ENCODE measurements at places on chromosomes 3 and 15.

GRCh38 chr3:55402886-55403609, 84.1 kb downstream of the WNT5A start:
- DNase-seq: no peak

DNA sequence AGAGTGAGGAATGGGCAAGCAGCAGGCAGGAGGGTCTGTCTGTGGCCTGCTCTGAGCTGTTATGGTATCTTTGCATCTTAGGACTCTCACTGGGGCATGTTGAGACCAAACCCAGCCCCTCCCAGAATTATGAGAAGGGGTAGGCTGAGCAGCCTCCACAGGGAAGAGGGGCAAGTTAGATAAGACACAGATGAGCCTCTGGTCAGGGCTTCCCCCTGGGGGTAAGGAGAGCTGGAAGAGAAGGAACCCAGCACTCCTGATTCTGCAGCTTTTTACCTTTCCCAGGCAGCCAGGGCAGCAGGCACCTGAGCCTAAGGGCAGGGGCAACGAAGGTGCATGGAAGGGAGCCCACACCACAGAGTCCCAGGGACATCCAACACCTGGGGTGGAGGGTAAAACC, 19.3 kb downstream of the DUOX1 start:
- no peak for DNase-seq

DNA sequence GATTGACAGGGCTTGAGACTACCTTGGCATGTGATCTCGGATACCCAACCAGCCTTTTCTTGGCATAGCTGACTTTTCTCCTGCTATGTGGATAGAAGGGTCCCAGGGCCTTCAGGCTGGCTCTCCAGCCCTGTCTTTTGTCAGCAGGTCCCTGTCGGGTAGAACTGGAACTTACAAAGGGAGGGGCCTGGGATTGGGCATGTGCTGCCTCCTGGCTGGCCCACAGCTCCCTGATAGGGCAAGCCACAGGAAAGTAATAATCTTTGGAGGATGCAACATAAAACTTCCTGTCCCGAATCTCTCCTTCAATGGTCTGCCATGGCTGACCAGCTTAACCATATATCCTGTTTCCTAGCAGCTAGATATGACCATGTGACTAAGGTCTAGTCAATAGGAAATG, 89.1 kb downstream of the ABHD5 start:
- no peak for DNase-seq

GRCh38 chr15:79933231-79933630, 36.4 kb upstream of the MTHFS start:
- no peak for DNase-seq

DNA sequence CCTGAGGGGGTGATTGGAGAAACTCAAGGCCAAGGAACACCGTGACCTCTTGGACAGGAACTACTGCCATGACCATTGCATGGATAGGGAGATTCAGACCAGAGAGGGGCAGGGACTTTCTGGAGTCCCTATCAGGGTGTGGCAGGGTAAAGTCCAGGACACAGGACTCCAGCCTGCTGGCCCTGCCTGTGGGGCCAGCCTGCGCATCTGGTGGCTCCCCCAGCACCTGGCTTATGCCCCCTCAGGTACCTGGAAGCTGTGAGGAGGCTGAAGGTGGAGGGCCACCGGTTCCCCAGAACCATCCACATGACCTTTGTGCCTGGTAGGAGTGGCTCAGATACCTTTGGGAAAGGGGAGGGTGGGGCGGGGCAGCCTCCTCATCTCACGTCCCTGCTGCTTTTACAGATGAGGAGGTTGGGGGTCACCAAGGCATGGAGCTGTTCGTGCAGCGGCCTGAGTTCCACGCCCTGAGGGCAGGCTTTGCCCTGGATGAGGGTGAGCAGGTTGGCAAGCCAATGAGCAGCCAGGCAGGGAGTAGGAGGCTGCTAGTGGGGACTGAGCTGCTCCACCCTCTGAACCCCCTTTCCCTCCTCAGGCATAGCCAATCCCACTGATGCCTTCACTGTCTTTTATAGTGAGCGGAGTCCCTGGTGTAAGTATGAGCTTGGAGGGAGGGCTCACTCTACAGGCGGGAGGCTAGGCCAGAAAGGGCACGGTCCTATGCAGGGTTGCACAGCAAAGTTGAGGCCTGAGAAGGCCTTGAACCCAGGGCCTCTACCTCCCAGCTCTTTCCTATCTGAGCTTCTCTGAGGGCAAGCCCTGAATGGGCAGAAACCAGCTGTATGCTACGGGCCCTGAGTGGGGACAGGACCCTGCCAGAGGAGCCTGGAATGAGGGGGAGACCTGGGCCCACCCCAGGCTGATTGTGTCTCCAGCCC, 2.9 kb downstream of the ACY1 start:
- DNase-seq: no peak

GRCh38 chr3:108065096-108065495, 25.7 kb downstream of the CD47 start:
- DNase-seq: no peak

- DNase-seq: no peak
These were observed 91.2 kb upstream of the ABI3BP start for GRCh38 chr3:101084404-101084803.

- no peak for DNase-seq
These were observed 14.5 kb downstream of the SERP1 start for GRCh38 chr3:150531775-150532174.

GRCh38 chr15:41501191-41501917, 7.7 kb downstream of the ITPKA start:
- no peak for DNase-seq

- no peak for DNase-seq
These were observed 19.7 kb upstream of the DNAJC19 start for GRCh38 chr3:181009225-181009624.

- DNase-seq: peak; percentile 87
These were observed 102.7 kb upstream of the CHD2 start for GRCh38 chr15:92797168-92798052.

GRCh38 chr3:170383567-170383966, 26.1 kb downstream of the SKIL start:
- no peak for DNase-seq

GRCh38 chr15:52256366-52256765, 39.2 kb downstream of the MYO5C start:
- DNase-seq: peak; percentile 83

DNA sequence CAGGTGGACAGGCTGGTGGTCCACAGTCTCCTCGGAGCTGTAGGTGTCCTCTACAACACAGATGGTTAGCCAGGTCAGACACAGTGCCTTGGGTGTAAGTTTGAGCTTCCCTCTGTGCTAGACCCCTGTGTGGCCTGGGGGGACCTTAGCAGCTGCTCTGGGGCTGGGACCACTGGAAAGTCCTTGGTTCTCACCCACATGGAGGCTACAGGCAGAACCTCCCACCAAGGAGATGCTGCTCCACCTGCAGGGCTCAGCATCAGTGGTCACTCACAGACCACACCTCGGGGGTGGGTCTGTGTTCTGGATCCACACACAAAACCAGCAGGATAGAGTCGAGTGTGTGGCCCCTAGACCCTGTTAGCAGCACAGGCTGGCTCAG, 8.4 kb downstream of the RASL12 start:
- no peak for DNase-seq

- no peak for DNase-seq
These were observed 100.6 kb upstream of the TSC22D2 start for GRCh38 chr3:150307311-150308036.

- DNase-seq: no peak
These were observed 681.6 kb upstream of the ARPP21 start for GRCh38 chr3:34957677-34958076.

DNA sequence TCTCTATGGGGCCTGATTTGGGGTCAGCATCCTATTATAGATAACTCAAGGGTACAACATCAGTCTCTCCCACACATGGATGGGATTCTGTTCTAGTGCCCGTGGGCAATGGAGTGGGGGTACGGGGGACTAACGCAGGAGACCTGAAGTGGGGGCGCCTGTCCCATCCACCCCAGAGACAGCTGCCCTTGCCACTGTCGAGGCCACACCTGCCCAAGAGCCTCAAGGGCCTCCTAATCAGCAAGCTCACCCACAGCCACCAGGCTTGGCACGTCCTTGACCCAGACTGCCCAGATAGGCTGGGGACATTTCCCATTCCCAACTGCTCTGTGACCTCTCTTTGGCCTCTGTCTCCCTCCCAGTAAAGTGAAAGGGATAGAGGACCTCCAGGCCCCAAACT, 8.5 kb upstream of the ISLR2 start:
- no peak for DNase-seq

GRCh38 chr15:64070965-64071851, 22.4 kb downstream of the CIAO2A start:
- DNase-seq: no peak

- no peak for DNase-seq
These were observed 219.9 kb upstream of the PROK2 start for GRCh38 chr3:72004749-72005292.

DNA sequence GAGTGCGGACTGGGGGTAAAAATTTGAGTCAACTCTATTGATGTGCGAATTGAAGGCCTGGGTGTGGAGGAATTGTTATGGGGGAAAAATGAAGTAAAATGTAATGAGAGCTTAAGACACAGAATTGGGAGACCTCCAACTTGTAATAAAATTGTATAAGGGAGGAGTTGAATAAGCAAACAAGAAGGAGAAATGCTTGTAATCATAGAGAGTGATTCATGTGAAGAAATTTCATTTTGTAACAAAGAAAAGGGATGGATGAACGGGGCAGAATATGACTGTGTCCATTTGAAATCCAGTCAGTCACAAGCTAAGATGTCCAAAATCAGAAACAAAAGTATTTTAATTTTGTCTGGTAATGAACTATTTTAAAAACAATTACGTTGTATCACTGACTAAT, 552.3 kb downstream of the NAALADL2 start:
- no peak for DNase-seq

GRCh38 chr3:74041068-74041675, 416.4 kb upstream of the PDZRN3 start:
- no peak for DNase-seq

DNA sequence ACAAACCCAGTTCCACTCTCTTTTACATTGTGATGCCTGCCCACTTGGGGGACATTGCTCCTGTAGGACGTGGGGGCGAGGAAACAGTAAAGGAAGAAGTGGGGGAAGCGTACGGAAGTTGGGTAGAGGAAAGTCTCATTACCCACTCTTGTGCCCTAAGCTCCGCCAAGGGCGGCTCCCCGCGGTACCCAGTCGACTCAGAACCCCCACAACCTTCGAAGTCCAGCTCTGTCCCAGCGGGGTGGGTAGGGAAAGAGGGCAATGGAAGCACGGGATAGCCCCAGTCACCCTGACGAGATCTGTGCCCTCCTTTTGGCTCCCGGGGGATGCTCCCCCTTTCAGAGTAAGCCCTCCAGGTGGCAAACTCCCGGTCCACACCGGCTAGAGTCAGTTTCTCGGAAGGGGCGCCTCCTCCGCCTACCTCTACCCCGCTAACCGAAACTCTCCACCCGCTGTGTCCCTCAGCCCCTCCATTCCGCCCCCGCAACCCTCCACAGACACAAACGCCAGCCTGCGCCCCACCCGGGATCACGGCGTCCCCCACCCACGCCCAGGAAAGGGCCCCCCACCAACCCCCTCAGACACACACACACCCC, 527 bp downstream of the CSNK1G1 start:
- no peak for DNase-seq

DNA sequence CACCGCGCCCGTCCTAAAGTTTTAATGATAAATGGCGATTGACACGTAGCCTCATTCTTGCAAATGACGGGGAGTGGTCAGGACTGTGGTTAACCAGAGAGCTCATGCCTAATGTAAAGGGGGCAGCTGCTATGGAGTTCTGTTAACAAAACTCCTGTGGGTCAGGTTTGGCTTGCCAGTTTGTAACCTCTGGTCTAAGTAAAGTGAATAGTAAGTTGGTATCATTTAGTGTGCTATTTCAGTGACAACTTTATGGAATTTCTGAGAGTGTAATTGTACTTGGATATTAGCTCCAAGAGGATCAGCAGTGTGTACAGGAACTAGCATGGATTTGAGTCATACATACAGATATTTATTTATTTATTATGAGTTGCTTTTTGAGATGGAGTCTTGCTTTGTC, 87.9 kb downstream of the RGMA start:
- DNase-seq: no peak

GRCh38 chr15:40229956-40230355, 8.9 kb upstream of the PAK6 start:
- no peak for DNase-seq

DNA sequence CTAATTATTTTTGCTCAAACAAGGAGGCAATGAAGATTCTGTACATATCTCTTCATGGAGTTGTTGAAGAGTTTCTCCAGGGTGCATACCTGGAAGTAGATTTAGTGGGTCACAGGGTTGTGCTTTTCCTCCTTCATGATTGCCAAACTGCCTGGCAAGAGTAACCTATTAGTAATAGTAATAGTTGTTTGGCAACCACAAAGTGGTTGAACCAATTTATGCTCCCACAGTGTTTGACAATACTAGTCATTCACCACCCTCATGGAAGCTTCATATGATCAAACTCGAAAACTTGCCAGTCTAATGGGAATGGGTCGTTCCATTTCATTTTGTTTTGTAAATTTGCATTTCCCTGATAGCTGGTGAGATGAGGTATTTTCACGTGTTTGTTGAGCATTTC, 57.8 kb downstream of the TLE3 start:
- DNase-seq: no peak

DNA sequence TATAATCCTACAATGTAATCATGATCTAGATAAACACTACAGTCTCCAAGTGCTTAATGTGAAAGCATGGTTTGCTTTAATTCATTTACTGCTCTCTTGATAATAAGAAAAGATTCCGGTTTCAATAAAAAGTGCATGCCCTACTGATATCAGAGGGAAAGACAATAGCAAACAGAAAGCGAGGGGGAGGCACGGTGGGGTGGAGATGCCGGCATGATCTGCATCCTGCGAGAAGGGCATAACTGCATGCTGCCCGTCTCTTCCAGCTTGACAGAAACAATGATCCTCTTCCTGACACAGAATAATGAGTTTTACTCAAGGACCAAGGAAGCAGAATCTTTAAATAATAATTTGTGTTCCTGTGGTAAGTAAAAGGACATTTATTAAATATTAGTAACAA, 51.7 kb downstream of the GOLIM4 start:
- no peak for DNase-seq

- no peak for DNase-seq
These were observed 161.6 kb upstream of the PDZRN3 start for GRCh38 chr3:73786321-73786807.

DNA sequence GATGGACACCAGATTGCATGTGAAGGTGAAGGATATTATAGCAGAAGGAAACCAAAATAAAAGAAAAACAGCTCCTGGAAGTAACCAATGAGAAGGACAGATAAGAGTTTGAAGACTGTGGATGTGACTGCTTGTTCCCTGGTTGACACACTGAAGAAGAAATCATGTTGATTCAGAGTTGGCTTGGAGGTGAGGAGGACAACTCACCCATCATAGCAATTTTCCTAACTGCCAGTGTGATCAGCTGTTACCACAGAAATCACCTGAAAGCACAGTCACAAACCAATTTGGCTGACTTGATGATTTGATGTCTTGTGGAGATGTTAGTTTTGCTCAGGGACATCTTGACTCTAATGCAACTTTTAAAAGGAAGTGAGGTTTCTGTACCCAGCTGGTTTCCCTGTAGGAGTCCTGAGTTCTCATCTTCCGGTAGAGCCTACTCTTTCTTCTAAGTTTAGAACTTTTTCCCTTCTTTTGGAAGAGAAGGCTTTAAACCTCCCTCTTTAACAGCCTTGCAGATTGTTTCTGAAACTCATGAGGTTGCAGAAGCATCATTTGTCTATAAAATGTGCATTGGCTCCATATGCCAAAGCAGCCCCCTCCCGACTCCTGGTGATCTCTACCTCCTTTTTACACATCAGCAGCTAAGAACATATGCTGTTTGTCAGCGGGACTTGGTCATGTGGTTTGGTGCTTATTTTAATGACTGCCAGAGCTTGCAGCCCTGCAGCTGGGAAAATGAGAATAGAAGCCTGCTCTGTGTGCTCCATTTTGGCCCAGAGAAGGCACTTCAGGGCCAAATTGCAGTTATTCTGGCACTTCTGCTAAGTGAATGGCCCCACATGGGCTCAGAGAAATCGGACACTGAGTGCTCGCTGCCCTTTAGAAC, 10.3 kb downstream of the ATG7 start:
- no peak for DNase-seq
